ENCODE measurements at places on chromosomes 3 and 15.

DNA sequence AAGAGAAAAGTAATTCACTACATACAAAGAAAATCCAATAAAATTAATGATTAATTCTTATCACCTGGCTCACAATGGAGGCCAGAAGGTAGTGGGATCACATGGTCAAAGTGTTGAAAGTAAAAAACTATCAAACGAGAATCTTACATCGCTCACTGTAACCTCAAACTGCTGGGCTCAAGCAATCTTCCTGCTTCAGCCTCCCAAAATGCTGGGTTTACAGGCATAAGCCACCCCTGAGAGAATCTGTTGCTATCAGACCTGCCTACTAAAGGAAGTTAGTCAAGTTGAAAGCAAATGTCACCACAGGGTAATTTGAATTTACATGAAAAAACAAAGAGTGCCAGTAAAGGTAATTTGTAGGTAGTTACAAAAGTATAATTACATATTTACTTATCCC lies 103.3 kb downstream of the PCCB start:
- no peak for DNase-seq

DNA sequence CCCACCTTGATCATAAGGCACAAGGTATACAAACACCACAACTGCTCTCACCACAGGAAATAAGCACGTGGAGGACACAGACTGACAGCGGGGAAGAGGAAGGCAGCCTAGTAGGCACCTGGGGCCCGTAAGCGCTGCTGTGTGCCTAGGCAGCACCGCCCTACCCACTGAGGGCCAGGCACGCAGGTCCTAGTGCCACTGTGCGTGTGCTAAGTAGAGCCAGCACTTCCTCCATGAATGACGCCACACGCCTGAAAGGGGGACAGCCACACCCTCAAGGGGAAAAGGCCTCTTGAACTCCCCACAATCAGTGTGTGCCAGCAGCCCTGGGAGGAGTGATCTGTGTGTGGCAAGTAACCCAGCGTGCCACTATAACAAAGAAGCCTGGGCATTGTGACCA lies 73.0 kb downstream of the ATP1B3 start:
- DNase-seq = no peak

DNA sequence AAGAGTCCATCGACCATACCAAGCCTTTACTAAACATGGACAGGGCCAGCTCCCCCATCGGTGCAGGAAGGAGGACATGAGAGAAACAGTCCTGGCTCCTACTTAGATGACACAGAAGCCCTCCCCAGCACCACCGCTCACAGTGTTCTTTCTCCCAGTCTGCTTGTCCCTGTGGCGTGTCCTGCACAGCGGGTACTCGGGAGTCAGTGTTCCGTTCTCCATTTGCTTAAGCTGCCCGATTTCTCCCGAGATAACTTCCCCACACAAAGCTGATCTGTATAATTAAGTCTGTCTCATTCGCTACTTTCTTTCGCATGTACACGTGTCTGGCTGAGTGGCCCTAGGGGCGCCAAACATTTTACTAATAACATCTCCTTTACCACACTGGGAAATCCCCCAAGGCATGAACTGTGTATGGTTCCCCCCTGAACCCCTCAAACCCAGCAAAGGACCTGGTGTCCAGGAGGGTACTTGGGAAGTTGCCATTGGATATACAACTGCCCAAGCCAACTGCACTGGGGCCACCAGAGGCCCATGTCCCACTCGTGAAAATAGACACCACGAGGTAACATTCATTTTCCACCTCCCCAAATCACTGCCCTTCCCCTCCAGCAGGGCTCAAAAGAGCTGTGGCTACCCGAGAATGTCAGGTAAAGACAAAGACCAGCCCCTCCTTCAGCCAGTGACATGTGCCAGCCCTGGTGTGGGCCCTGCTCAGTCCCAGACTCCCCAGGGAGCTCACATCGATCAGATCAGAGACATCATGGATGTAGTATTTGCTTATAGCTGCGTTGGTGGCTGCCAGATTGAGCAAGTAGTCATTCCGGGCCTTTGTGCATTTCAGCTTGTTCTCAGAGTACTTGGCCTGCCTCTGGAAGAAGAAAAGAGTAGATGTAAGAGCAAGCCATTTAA lies 96.5 kb upstream of the RAD18 start:
- no peak for DNase-seq

- DNase-seq = no peak
These were observed 42.9 kb downstream of the RLBP1 start for GRCh38 chr15:89178307-89178977.

DNA sequence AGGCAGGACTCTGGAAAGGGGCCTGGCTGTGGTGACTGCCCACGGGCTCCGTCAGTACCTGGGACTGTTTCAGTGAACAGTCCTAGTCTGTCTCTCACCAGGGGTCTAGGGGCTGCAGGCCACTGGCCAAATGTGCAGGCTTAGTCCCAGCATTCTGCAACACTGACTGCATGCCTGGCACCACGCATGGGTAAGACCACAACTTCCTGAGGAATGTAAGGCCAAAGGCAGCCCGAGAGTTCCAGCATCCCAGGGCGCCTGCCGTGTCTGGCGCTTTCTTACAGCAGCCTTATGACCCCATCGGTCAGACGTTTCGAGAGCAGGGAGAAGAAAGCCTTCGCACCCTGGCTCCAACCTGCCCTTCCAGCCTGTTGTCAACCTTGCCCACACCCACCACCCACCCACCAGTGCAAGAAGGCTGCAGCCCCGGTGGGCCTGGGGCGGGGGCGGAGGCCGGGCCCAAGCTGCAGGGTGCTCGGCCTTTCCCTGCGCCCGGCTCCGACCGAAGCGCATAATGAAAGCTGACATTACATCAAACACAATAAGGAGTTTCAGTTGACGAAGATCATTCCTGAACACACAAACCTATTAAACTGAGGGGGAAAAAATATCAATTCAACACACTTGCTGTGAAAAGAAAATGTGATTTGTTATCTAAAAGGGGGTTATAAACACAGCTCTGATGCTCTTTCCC lies 29.5 kb upstream of the TMEM115 start:
- DNase-seq = no peak

DNA sequence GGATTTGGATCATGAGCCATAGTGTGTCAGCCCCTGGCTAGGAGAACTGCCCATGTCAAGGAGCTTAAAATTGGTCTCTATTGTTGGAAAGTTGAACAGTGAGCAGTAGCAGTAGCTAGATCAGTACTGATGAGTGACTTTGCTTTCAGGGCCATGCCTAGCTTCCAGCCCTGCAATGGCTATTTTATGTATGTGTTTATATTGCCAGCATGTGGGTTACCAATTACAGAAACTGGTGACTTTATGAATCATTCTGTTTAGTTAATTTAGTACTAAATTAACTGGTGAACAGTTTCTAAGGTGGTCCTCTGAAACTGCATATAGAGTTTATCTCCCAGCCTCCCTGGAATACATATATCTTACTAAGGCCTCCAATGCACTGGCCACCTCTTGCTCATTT lies 908.1 kb upstream of the ALCAM start:
- no peak for DNase-seq

GRCh38 chr3:29335438-29335837 lies 54.6 kb downstream of the RBMS3 start:
- peak; percentile 96 for DNase-seq

DNA sequence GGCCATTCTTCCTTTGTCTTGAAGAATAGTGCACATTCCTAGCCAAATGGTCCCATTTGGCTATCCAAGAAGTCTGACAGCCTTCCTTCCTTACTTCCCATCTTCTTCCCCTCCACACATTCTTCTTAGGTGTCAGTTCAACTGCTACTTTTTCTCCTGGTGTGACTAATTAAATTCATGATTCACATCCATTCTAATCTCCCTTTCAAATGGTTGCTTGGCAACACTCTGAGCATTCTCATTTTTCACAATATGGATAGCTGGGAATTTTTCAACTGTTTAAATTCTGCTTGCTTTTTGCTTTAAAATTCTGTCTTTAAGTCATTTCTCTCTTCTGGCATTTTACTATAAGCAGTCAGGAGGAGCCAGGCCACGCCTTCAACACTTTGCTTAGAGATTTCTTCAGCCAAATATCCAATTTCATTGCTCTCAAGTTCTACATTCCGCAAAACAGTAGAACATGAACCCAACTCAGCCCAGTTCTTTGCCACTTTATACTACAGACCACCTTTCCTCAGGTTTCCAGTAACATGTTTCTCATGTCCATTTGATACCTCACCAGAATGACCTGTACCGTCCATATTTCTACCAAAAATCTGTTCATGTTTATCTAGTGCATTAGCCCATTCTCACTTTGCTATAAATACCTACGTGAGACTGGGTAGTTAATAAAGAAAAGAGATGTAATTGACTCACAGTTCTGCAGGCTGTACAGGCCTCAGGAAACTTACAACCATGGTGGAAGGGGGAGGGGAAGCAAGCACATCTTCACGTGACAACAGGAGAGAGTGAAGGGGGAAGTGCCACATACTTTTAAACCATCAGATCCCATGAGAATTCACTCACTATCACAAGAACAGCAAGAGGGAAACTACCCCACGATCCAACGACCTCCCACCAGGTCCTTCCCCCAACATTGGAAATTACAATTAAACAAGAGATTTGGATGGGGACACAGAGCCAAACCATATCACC lies 31.9 kb upstream of the MCF2L2 start:
- no peak for DNase-seq

GRCh38 chr3:167813169-167814123 lies 77.9 kb downstream of the SERPINI1 start:
- no peak for DNase-seq

GRCh38 chr3:104546301-104546700 lies 820.4 kb upstream of the ALCAM start:
- no peak for DNase-seq

GRCh38 chr3:12959838-12960378 lies 113.3 kb downstream of the IQSEC1 start:
- DNase-seq = no peak

DNA sequence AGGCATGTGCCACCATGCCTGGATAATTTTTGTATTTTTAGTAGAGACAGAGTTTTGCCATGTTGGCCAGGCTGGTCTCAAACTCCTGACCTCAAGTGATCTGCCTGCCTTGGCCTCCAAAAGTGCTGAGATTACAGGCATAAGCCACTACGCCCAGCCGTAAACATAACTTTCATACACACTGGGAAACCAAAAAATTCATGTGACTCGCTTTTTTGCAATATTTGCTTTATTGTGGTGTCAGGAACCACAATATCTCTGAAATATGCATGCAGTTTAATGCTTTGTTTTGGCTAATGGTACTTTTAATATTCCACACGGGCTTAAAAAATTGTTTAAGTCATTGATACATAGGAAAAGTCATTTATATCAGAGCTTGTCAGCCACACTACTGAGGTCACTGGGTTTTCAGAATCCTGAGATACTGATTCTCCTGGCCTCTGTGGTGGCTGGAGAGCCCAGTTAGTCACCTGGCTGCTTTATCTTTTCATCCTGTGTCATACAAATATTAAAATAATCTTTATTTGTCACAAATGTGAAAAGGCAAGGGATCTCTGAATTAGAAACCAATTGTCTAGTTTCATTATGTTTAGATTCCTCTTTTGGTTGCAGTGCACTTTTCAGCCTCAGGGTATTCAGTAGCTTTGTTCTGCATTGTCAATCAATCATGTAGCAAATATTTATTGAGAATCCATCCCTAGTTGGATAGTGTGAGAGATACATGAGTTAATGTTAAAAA lies 10.0 kb downstream of the TMEM62 start:
- no peak for DNase-seq

DNA sequence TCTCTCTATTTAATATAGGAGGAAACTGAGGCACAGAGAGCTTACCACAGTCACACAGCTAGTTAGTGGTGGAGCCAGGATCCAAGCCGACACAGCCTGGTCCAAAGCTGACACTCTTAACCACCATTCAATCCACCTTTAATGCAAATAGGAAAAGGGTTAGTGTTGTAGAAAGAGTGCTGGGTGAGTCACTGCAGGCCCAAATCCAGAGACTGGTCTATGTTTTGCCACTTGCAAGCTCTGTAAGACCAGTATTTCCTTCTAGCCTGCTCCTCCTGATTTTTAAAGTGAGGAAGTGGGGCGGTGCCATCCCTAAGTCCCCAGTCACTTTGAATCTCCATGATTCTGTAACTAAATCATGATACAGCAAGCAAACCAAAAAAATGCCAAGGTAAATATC lies 111.0 kb downstream of the MECOM start:
- no peak for DNase-seq

GRCh38 chr3:26260139-26260538 lies 362.4 kb upstream of the LRRC3B start:
- peak; percentile 56 for DNase-seq

DNA sequence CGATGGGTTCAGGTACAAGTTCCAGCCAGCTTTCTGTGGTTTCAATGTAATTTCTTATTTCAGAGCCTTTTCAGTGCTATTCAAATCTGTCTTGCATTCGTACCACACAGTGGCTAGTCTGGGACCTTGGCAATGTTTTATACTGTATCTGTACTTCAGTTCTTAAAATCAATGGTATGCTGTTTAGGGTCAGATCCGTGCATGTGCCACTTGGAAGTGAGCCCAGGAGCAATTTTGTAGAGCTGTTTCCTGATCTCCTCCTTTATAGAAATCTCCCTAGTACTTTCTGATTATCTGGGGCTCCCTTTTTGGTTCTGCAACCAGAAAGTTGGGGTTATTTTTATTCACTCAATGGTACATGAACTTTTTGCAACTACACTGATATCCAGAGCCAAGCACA lies 59.5 kb upstream of the NDUFB4 start:
- DNase-seq = no peak

DNA sequence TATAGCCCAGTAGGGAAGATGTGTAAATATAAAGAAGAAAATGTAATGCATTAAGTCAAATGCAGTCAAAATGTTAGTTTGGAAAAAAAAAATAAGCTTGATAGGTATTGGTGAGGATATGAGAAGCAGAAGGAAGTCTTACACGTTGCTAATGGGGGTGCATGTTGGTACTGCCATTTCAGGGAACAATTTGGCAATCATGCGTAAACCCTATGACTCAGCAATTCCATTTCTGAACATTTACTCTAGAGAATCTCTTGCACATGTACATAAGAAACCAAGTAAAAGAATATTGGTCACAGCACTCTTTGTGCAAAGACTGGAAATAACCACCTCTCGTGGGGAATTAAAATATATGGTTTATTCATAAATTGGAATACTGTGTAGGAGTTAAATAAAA lies 35.5 kb upstream of the TIMP4 start:
- DNase-seq = no peak

- DNase-seq = no peak
These were observed 9.2 kb upstream of the ATP8B4 start for GRCh38 chr15:50128266-50128665.

GRCh38 chr3:123143669-123144411 lies 57.9 kb upstream of the SEC22A start:
- DNase-seq = no peak

DNA sequence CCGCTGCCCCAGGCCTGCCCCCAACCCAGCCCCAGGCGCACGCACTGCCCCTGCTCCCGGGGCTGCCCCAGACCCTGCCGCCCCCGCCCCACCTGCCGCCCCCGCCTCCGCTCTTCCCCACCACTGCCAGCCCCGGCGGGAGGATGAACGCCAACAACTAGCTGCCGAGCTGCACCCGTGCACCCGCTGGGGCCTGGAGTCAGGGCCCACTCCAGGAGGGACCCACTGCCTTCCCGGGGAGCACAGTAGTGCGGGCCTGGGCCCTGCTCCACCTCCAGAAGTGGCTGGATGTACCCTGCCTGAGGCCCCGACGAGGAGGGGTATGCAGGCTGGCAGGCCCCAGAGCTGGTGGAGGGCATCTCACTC lies 10.9 kb downstream of the ZBTB47 start:
- DNase-seq = peak; percentile 16

- DNase-seq = no peak
These were observed 11.4 kb downstream of the TIPARP start for GRCh38 chr3:156685752-156686151.

GRCh38 chr3:193794002-193794881 lies 201.2 kb downstream of the OPA1 start:
- no peak for DNase-seq
